ENCODE measurements at places on chromosomes 5 and 9.

- DNase-seq: no peak
These were observed 1.1 kb upstream of the FRRS1L start for GRCh38 chr9:109168170-109168569.

- DNase-seq: no peak
These were observed 22.2 kb upstream of the MYOT start for GRCh38 chr5:137845472-137845871.

DNA sequence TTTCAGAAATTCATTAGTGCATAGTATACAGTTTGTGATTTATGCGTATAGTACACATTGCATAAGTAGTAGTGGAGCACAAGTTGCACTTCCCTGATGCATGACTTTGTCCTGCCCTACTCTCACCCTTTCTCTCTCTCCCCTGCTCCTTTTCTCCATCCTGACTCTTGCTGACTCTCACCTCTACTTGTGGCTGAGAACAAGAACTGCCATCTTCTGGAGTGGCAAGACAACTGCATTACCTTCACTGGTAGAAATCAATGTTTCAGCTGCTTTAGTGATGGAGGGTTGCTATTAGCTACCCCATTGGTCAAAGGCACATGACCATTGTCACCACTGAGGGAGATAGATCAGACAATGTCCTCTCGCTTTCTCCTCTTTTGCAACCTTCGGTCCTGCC lies 26.9 kb downstream of the SPEF2 start:
- DNase-seq: no peak

GRCh38 chr5:19270153-19270552 lies 717.8 kb downstream of the CDH18 start:
- DNase-seq: peak; percentile 9

DNA sequence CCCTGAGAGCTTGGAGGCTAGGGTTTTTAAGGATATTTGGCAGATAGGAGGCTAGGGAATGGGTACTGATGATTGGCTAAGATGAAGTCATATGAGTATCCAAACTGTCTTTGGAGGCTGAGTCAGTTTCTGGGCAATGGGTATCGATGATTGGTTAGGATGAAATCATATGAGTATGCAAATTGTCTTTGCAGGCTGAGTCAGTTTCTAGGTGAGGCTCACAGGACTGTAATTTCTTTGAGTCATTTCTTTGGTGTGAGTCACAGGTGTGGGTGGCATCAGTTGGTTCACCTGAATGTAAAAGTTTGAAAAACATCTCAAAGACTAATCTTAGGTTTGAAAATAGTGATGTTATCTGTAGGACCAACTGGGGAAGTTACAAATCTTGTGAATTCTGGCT lies 1068.0 kb downstream of the NR2F1-AS1 start:
- no peak for DNase-seq

DNA sequence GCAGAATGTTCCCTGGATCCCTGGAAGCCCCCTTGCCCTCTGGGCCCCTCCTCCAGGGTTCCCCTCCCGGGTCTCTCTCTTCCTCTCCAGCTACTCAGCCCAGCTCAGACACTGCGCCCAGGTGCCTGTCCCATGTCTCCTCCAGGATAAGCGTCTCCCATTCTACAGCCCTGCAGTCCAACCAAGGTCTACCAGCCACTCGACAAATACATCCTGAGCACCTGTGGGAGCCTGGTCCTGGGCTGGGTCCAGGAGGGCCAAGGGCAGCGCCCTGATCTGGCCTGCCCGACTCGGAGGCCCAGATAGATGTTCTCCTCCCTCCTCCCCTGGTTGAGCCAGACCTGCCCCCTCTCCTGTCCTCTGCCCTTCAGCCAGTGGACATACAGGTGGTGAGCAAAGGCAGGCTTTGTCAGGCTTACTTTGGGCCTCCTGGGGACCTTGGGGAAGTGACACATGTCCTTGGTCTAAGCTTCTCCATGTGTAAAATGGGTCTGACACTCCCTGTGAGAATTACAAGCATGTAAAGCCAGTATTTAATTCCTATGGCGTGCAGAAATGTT lies 1.4 kb downstream of the FLT4 start:
- DNase-seq: no peak
